SK-N-SH treated with all-trans-retinoic acid at 6 μM for 48 hours (cell line): ENCODE measurements at places on chromosomes 6 and 20.

DNA sequence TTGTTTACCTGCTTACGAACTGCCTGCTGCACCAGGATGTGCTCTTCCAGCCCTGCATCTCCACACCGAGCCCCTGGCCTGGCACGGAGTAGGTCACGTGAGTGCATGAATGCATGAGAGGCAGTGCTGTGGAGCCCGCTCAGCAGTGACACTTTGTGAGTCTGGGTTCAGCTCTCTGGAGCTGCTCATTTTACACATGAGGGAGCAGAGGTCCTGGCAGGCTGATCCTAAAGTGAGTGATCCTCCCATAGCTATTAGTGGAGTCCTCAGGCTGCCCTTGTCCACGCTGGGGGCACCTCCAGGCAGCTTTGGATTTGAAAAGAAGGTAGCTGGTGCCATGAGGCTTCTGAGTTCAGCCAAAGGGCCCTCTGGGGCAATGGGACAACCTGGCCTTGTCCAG is 64.2 kb downstream of the EDN3 start:
- no peak for ATAC-seq

- no peak for ATAC-seq
Measured at GRCh38 chr6:46381579-46381978, 109.7 kb downstream of the RCAN2 start.

DNA sequence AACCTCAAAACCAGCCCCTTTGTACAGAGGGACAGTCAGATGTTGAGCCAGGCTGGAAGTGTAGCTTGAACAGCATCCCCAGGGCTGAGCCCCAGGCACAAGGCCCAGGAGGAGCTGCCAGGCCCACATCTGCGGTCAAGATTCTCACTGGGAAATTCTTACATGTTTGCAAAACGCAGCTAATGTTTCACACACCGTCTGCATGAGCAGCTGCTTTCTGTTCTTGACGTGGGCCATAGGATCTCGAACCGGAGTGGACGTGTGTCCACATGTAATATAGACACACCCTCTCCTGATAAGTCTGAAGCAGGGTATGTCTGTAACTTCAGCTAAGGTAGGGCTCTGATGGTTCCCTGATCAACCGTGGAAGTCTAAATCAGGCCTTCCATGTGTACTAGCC is 41.3 kb upstream of the TRAF3IP2 start:
- no peak for ATAC-seq

- no peak for ATAC-seq
Measured at GRCh38 chr20:17884307-17885003, 84.1 kb downstream of the SNX5 start.

GRCh38 chr20:4787069-4787468 is 65.4 kb downstream of the PRND start:
- no peak for ATAC-seq

GRCh38 chr20:54431156-54431944 is 44.0 kb upstream of the DOK5 start:
- ATAC-seq: peak; percentile 59; the same call in 2 of the 3 replicates

GRCh38 chr6:7878401-7878964 is 32.1 kb downstream of the TXNDC5 start:
- ATAC-seq: no peak; the same call in 1 of the 3 replicates

- ATAC-seq: no peak
Measured at GRCh38 chr6:147078106-147078505, 126.1 kb upstream of the STXBP5 start.

DNA sequence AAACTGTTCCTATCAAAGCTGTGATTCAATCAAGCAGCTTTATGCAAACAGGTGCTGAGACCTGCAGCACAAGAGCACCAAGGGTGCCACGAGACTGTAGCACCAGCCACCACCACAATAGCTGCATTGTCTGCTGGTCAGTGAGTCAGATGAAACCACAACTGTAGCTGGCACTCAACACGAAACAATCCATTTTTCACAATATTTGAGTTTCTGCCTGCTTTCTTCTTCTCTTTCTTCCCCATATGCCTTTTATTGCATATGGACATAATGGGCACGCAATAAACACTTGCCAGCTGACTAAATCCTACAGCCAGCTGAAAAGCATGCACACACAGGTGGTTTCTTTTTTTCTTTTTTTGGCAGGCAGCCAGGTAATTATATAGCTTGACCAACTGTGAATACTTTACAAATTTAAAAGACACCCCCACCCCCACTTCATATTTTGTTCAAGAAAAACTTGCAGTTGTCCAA is 16.6 kb downstream of the SLC2A12 start:
- peak; percentile 64 for ATAC-seq

DNA sequence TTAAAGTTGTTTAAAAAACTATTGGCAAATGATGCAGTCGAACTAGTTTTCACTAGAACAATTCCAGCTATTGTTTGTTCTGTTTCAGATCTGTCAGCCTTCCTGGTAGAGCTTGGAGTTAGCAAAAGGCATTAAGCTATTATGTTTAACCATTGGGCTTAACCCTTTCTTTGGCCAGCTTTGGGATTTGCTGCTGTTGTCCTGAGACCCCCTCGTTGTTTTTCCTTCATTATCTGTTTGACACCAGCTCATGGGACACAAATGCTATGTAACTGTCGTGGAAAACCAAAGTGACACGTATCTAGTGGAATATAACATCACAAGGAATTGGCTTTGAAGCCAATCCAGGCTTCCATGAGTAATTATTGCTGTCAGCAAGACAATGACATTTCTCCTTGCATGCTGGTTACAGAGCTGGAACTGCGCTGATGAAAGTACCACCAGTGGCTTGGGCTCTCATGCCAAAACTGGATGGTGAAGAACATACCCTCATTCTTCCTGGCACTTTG is 96.0 kb downstream of the EYA2 start:
- no peak for ATAC-seq

GRCh38 chr6:88513920-88514319 is 347.8 kb upstream of the CNR1 start:
- ATAC-seq: no peak

DNA sequence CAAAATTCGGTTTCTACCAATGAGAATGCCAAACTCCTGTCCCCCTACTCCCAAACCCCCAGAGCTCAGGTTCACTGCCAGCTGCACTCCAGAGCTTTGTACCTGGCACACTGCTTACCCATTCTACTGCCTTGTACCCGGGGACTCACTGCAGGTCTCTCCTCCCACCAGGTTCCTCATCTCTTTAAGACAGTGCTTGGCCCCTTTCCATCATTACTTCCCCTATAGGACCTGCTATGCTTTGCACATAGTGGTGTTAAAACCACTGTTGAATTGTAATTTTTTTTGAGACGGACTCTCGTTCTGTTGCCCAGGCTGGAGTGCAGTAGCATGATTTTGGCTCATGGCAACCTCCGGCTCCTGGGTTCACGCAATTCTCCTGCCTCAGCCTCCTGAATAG is 25.9 kb downstream of the LYRM4 start:
- no peak for ATAC-seq

DNA sequence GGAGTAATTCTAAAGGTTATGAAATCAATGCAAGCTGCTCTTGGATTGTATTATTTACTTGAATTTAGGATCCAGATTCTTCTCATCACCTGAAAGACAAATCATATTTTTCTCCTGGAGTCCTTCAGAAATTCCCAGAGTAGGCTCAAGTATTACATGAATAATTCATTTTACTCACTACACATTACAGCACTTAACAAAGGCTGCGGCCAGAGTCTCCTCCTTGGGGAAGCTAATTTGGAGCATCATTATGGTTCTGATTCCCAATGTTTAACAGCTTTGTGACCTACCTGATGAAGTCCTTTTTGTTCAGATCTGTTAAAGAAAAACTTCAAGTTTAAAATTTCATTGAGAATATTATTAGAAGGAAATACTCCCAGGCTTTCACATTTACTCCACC is 28.7 kb downstream of the GRIK2 start:
- no peak for ATAC-seq

GRCh38 chr6:37713529-37714119 is 15.9 kb upstream of the MDGA1 start:
- peak; percentile 57 for ATAC-seq

GRCh38 chr20:37411408-37412219 is 65.7 kb downstream of the SRC start:
- no peak for ATAC-seq

DNA sequence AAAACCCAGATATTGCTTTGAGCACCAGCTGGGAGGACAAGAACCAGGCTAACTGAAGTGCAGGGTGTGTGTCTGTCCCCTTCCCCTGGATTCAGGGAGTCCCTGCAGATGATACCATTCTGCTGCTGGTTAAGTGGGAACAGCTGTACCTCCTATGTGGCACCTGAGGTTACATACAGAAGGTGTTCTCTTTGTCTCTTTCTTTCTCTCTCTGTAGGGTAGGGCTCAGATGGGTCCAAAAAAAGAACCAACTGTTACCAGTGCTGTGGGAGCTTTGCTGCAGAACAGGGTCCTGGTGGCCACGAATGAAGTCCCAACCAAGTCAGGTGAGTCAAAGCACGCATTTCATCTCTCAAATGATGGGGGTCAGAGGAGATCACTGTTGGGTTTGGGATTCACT is 38.6 kb downstream of the ZC2HC1B start:
- ATAC-seq: no peak

GRCh38 chr6:105806486-105806920 is 279.6 kb upstream of the PRDM1 start:
- no peak for ATAC-seq
